Spinal cord (tissue), 10 donors: ENCODE measurements at places on chromosomes 1 and 21.
A peak's percentile ranks its signal among the peaks of the same experiment; 100 is the strongest.

DNA sequence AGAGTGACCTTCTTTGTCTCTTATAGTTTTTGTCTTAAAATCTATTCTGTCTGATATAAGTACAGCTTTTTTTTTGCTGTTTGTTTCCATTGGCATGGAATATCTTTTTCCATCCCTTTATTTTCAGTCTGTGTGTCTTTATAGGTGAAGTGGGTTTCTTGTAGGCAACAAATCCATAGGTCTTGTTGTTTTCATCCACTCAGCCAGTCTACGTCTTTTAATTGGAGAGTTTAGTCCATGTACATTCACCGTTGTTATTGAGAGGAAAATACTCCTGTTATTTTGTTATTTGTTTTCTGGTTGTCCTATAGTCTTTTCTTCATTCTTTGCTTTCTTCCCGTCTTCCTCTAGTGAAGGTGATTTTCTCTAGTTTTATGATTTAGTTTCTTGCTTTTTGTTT lies 115.9 kb downstream of the IFI44 start:
- no peak for DNase-seq

- DNase-seq: no peak
Measured at GRCh38 chr21:43956019-43956669, 56.0 kb upstream of the TRAPPC10 start.

DNA sequence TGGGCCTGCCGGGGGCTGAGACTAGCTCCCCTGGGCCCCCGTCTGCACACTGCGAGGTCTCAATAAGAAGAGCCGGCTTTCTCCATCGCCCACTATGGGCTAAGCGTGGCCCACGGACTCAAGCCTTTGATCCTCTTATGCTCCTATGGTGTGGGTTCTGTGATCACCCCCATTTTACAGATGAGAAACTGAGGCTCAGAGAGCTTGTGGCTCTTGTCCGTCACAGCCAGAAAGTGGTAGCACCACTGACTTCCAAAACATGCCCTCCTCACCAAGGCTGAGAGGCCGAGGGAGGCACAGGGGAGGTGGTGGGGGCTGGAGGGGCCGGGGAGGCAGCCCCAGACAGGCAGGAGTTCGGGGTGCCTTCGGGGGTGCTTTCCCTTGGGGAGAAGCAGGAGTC lies 39.0 kb upstream of the CASZ1 start:
- DNase-seq: no peak

DNA sequence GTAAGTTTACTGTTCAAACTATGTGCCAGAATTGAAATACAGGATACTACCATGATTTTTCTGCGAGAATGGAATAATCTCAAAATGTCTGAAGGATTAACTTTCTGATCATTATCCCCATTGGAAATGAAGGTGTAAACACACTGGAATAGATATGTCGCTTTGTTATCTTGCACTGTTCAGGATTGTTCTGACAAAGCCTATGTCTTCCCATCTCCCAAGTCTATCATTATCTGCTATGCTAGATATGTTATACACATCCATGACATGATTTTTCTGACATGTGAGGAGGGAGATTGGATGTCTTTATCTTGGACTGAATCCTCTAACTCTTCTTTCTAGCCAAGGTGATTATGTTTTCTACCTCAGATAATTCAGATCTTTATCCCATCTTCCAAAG lies 1239.3 kb upstream of the ADGRL4 start:
- DNase-seq: no peak

- DNase-seq: no peak
Measured at GRCh38 chr21:44947930-44948331, 8.1 kb downstream of the SLX9 start.

DNA sequence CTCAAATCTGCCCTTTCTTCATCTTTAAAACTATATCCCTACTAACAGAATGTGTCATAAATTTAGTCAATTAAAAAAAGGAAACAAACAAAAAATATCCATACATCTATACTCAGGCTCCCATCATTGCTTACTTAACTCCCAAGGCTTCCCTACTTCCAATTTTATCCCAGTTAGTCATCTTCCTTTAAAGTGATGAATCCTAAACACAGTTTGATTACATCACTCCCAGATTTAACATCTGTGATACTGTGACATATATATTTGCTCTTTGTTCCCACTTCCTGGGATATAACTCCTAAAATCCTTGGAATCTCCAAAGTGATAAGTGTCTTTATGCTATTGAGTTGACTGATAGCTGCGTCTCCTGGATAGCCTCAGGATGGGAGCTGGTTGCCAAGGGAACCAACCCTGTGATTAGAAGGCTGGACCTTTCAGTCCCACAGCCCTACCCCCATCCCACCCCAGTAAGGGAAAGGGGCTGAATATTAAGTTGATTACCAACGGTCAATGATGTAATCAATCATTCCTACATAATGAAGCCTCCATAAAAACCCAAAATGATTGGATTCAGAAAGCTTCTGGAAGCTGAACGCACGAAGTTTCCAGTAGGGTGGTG lies 21.6 kb downstream of the GLMN start:
- DNase-seq: no peak

GRCh38 chr1:209150114-209150513 lies 433.4 kb upstream of the CAMK1G start:
- DNase-seq: no peak

GRCh38 chr1:178109348-178110143 lies 15.6 kb downstream of the RASAL2 start:
- no peak for DNase-seq

- no peak for DNase-seq
Measured at GRCh38 chr21:43210454-43211071, 41.8 kb downstream of the CRYAA start.

DNA sequence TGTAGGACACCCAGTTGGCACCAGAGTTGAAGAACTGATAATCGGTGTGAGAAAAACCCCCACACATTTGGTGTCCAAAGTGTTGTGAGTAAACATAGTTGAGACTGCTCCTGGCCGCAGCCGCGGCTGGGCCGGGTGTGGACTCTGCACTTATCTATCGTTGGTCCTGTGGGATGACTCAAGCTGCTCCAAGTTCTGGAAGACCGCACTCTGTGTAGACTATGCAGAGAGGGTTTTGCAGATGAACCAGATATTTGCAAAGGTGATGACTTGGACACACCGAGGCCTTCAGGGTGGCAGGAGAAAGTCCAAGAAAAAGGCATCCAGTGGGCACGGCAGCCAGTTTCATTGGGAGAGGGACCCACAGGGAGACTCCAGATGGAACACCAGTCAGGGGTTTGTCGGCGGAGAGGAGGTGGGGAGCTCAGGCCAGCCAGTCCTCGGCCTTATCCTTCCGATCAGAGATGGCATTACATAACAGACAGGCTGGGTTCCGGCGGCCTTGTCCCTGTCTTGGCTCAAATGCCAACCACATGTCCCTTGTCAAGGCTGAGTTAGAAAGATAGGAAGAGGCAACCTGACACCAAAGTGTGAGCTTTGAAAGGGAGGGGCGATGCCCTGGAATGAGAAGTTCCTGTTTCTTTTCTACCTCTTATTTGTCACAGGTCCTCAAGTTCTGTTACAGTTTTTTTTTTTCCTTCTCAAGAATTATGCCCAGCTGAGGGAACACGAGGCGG lies 21.1 kb downstream of the C2CD2 start:
- DNase-seq: no peak

DNA sequence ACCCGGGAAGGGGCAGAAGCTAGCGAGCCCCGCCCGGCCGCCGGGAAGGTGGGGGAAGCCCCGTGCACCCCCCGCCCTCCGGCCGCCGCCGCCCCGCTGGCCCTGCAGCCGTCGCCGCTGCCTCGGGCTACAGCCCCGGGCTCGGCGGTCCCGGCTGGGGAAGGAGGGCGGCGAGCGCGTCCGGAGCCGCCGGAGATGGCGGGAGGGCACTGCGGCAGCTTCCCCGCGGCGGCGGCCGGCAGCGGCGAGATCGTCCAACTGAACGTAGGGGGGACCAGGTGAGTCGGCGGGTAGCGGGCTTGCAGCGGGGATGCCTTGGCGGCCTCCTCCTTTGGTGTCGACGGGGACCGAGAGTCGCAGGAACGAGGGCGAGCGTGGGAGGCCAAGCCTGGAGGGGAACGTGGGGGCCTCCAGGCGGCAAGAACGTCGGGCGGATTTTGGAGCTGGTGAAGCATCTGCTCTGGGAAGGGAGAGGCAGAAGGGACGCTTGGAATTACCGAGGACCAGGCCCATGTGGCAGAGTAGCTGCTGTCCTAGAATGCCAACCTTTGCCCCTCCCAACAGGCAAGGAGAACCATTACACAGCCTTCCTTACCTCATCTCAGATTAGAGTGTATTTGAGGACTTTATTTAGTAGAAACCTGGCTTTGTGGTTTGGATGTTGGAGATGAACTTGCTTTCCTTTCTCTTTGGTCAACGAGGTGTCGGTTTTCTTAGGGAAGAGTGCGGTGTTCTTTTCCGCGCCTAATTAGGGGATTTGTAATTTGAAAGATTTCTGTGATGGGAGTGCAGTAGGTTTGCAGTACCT lies 591 bp downstream of the KCTD3 start:
- DNase-seq: peak; percentile 83

DNA sequence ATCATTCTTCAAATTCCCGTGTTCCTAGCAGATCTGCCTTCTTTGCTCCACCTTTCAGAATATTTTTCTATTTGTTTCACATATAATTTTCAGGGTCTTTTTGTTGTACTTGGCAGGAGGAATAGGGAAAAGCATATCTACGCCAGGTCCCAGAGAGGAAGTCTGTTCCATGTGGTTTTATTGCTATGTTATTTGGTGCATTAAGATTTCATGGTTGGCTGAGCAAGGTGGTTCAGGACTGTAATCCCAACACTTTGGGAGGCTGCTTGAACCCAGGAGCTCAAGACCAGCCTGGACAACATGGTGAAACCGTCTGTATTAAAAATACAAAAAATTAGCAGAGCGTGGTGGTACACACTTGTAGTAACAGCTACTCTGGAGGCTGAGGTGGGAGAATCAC lies 36.1 kb downstream of the COL6A1 start:
- DNase-seq: no peak

DNA sequence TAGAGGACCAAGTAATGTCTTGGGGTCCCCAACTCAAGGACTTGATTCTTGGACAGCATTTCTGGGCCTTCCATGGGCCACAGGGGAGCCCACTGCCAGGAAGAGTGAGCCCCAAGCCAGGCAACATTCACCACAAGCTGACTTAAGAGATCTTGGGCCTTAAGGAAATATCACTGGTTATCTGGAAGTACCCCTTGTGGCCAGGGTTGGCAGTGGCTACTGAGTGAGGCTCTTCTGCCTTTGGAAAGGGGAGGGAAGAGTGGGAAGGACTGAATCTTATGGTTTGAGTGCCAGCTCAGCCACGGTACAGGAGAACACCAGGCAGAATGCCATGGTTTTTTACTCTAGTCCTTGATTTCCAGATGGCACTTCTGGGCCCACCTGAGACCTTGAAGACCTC lies 228.9 kb upstream of the RGS18 start:
- DNase-seq: no peak

GRCh38 chr1:50271968-50272578 lies 151.2 kb downstream of the DMRTA2 start:
- DNase-seq: no peak

- DNase-seq: peak; percentile 94
Measured at GRCh38 chr1:20696397-20697333, 21.1 kb downstream of the KIF17 start.

- DNase-seq: no peak
Measured at GRCh38 chr1:214550013-214550856, 1.2 kb downstream of the PTPN14 start.

GRCh38 chr1:8523666-8524206 lies 205.8 kb downstream of the SLC45A1 start:
- no peak for DNase-seq

- no peak for DNase-seq
Measured at GRCh38 chr1:236117710-236118109, 24.6 kb upstream of the GPR137B start.

DNA sequence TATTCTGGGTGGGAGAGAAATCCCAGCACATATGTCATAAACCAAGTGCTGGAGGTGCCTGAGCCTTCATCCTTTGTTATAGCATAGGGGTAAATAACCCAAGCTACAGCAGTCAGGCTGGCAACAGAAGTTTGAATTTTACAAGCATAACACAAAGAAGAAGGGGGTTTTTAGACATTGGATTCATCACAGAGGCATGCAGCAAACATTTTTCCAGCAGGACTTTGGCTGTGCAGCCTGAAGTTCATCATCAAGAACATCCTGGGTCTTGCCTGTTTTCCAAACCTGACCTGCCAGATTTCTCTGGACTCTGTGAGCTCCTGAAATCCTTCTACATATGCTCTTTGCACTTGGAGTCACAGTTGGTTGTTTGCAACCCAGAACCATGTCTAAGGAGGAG lies 16.2 kb downstream of the PTGER3 start:
- no peak for DNase-seq

DNA sequence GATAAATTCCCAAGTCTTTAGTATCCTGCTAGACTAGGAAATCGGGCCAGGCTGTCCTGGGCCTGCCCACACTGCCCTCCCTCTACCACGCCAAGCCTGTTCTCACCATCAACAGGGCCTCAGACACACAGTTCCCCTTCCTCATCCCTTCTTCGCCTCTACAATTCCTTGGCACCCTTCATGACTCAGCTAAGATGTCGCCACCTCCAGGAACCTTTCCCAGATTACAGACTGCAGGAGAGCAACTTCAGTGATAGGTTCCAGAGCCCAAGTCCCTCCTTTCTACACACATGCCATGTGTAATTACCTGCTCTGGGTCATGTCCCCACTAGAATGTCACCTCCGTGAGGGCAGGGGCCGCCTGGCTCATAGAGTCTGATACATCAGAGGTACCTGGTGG lies 3.3 kb downstream of the RIMS3 start:
- no peak for DNase-seq

- DNase-seq: no peak
Measured at GRCh38 chr1:167526667-167527383, 8.5 kb upstream of the CD247 start.

DNA sequence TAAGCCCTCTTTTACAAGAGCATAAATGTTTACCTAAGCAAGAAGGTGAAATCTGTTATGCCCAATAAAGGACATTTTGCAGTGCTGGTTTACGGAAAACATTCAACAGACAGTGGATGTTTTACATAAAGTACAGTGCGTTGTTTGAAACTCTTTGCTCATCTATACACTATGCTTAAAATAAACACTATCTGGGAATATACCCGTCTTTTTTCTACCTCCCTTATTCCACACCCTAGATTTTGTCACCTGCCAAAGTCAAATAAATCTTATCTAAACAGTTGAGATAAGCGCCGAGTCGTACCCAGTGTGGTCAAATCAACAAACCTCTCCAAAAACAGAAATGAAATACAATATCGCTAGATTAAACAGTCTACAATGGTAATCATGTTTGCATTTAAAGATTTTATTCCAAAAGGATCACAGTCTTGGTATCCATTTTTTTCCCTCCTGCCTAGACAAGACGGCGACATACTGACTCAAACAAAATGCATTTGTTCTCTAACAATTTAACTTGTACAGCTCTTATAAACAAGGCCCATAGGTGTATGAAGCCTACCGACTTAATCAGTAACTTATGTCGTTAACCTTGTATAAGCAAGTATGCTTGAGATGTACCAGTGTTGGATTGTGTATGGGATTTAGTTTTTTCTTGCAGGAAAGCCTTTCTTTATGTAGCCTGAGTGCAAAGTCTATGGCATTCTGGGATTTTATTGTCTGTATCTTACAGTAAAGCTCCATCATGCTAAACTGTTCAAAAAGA lies 189.1 kb downstream of the FMN2 start:
- DNase-seq: no peak
